ENCODE measurements at places on chromosomes 2 and 18. TPM values are rescaled to one million over a fixed set of nuclear protein-coding genes. Genes with fewer than 3 reads are reported as not detected.

- peak; percentile 72 for DNase-seq
Measured at GRCh38 chr2:28717339-28717758, 34.3 kb upstream of the PPP1CB start.

- peak; percentile 61 for DNase-seq
Measured at GRCh38 chr18:62663731-62664336, 51.5 kb upstream of the PHLPP1 start.

GRCh38 chr18:41713969-41714825, 240.8 kb upstream of the PIK3C3 start:
- DNase-seq: no peak

GRCh38 chr2:110832740-110833139, 100.4 kb downstream of the ACOXL start:
- no peak for DNase-seq

DNA sequence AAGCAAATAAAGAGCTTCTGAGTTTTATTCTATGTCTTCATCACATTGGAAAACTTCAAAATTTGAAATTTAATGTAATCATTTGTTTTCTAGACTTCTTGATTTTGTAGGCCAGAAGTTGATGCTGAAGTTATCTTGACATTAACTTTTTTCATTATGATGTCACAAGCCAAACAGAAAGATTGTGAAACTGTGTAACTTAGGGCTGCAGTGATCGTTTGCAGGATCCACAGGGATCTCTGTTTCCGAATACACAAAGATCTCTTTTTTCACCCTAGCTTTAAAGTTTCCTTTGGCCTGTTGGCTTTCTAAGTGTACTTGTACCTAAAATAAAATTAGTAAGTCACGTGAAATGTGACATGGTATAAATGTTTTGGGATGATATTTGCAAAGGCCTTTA, 594.9 kb upstream of the CDH2 start:
- no peak for DNase-seq

The METAP1D gene
- 2.9 TPM for polyA plus RNA-seq

The TLX2 gene
- 0.05 TPM for polyA plus RNA-seq

Measured in mammary epithelial cell (primary cell).